Nephron progenitor cell (in vitro differentiated cells): ENCODE measurements at places on chromosomes 16 and 17.
A peak's percentile ranks its signal among the peaks of the same experiment; 100 is the strongest.

- DNase-seq = no peak
Measured at GRCh38 chr17:61458421-61459141, 6.4 kb downstream of the TBX4 start.

DNA sequence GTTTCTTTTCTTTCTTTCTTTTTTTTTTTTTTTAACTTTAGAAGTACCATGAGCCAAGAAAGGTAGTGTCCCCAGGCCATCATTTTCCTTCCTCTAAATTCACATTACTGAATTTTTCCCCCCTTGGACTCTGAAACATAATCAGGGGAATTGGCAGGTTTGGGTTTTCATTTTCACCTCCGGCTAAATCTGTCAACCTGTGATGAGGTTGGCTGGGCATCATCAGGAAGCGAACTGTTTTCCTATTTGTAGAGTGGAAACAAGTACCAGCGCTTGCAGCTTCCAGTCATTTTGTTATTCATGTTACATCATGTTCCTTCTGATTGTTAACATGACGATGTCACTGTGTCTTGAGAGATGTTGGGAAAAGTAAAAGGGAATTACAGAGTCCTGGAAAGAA is 641.9 kb upstream of the RBFOX1 start:
- no peak for DNase-seq

- no peak for DNase-seq
Measured at GRCh38 chr16:50400967-50401348, 32.2 kb upstream of the BRD7 start.

- DNase-seq = peak; percentile 77
Measured at GRCh38 chr16:30526137-30526822, at the start of gene ZNF768. Gene ZNF768, minus strand, starts transcription at chr16:30526566. Its CDS starts 153 bp downstream, at chr16:30526413.

DNA sequence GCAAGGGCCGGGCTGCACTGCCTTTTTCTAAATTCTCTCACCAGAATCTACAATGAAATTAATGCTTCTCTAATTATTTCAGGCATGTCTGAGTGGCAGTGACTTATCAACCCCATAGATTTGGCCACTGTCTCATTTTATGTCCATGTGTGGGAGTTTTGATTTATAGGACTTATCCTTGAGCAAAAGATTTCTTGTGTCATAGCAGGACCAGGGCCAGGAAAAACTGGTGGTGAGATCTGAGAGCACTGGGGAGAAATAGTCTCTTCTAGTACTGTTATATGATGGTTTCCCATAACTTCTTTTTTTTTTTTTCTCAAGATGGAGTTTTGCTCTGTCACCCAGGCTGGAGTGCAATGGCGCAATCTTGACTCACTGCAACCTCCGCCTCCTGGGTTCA is 1.5 kb upstream of the KRT23 start:
- DNase-seq = no peak

DNA sequence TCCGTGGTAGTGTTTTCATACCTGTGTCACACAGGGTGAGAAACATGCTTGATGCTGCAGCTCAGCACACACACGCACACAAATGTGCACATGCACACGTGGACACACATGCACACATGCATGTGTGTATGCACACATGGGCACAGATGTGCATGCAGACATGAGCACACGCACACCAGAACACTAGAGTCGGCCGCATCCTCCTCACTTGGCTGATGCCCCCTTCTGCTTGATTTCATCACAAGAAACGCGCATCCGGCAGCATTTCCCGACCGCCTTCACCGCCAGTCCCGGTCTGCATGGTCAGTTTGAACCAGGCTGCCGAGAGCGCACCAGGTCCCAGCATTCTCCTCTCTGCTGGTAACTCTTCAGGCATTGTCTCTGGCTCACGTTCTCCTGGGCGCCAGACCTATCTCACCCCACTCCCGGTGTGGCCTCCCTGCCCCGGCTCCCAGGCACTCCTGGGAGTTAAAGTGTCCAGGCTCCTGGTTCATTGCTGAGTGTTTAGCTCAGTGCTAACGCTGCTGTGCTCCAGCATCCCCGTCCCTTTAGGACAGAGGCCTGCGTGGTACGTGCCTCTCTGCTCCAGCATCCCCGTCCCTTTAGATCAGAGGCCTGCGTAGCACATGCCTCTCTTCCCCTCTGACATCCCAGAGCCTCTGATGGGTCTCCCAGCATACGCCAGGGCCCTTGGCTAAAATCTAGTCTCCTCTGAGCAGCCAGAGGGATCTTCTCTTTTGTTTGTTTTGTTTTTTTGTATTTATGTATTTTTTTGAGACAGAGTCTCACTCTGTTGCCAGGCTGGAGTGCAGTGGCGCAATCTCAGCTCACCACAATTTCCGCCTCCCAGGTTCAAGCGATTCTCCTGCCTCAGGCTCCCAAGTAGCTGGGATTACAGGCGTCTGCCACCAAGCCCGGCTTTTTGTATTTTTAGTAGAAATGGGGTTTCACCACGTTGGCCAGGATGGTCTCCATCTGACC is 16.0 kb downstream of the BAIAP2 start:
- no peak for DNase-seq

- DNase-seq = no peak
Measured at GRCh38 chr16:48682971-48683370, 73.0 kb upstream of the N4BP1 start.

- DNase-seq = no peak
Measured at GRCh38 chr17:38900978-38901656, 24.3 kb upstream of the LASP1NB start.

DNA sequence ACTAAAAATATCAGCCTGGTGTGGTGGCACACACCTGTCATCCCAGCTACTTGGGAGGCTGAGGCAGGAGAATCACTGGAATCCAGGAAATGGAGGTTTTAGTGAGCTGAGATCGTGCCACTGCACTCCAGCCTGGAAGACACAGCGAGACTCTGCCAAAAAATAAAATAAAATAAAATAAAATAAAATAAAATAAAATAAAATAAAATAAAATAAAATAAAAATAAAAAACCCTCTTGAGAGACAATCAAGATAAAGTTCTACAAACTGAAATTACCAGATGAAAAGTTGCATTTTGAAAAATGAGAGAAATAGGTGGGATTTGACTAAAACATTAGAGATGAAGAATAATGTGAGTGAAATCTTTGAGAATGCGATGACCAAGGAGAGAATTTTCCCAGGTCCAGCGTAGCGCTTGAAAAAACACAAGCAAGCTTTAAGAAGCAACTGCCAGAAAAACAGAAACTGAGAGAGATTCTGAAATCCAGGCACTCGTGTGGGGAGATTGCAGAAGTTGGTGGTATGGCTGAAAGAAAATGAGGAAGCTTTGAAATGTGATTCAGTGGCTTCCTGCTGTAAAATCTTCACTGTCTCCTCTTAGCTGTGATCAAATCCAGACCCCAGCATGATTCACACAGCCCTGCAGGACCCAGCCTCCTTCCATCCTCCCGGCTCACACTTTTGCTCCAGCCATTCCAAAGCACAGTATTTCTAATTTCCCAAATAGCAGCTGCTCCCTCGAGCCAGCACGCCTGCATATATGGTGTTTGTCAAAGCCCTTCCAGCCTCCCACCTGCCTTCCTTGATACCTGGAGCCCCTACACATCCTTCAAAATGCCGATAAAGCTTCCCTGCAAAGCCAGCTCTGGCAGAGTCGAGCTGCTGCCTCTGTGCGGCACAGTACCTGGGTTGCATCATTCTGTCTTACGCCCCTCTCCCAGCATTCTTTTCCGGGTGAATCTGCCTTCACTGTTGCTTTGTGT is 8.2 kb upstream of the CD300E start:
- DNase-seq = no peak

GRCh38 chr17:19410875-19411620 is at the start of gene RNF112:
Gene RNF112, plus strand, starts transcription at chr17:19411232. Its CDS starts 177 bp downstream, at chr17:19411409.
- DNase-seq = no peak

DNA sequence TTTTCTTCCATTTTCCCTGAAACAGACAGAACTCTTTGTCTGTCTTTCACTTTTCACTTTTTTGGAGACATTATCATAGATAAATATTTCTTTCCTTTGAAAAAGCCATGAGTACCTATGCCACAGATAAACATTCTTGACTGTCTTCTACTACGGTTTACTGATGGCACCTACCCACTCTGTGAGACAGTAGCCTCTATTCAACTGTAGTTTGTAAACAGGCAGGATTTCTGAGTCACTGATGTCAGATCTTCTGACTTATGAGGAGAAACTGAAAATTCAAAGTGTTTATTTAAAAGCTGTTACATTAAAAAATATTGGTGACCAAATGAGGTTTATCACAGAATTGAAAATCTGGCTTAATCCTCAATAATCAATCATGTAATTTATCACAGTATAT is 658.4 kb downstream of the TOX3 start:
- DNase-seq = no peak

DNA sequence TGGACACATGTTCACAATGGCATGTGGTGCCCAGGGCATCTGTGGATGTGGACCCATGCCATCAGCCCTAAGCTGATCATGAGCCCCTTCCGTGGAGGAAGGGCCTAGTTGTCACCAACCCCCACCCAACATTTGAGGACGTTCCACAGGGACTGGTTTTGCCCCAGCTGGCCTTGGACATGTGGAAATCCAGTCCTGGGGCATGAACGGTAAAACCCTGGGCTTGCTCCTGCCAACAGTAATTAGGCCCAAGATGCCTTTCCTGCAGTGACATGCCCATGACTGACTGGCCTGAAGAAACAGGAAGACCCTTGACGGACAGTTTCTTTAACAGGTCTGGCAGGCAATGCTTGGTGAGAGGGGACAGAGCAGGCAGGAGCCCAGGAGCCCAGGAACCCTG is 7.7 kb downstream of the TNS4 start:
- DNase-seq = no peak

- peak; percentile 39 for DNase-seq
Measured at GRCh38 chr17:7045492-7046126, 1.7 kb upstream of the SLC16A11 start.

GRCh38 chr17:6831661-6832263 is at the start of gene TEKT1:
Gene TEKT1, minus strand, starts transcription at chr17:6831729. Its CDS starts 1,353 bp downstream, at chr17:6830376.
- peak; percentile 90 for DNase-seq
